Stimulated activated CD4-positive, alpha-beta T cell treated with anti-CD3 and anti-CD28 coated beads, Interleukin-15, amount 100 ng/mL, for 1 hour (primary cell): ENCODE measurements at places on chromosomes 5 and 9.

DNA sequence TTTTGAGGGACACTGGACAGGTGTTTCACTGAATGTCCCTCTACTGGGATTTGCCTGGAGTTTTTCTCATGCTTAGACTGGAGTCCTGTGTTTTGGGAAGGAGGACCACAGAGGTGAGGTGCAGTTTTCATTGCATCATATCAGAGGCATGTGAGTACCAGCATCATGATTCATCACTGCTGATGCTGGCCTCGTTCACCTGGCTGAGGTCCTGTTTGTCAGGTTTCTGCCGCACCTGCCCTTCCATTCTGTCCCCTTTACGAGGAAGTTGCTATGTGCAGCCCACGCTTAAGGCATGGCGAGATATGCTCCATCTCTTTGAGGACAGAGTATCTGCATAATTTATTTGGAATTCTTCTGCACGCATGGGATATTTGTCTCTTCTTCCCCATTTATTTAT is 162.1 kb downstream of the TENT4A start:
- no peak for DNase-seq

DNA sequence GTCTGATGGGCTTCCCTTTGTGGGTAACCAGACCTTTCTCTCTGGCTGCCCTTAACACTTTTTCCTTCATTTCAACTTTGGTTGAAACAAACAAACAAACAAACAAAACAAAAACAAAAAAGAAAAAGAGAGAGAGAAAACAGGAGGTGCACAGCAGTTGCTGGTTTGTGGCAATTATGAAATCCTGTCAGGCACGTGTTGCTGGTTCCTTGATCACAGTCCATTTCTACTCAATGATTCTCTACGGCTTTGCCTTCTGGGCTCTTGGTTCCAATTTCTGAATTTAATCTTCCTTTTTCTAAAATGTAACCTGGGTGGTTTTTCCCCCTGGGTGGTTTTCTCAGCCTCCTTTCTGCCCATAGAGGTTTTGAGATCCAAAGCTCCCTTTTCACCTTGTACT is 17.8 kb upstream of the PANK3 start:
- no peak for DNase-seq

- no peak for DNase-seq
These were observed 5.1 kb upstream of the RGMB start for GRCh38 chr5:98768160-98768959.

DNA sequence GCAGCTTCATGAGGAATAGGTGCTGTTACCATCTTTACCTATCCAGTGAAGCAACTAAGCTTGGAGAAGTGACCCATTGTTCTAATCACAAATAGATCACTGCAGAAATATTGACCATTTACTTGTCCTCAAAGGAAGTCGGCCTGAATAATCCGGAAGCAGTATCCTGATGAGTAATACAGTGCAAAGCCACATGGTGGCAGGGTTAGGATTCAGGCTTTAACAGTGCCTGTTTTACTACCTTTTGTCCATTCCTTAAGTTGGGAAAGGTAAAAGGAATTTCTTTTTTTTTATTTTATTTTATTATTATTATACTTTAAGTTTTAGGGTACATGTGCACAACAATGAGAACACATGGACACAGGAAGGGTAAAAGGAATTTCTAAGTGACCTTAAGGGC is 336.3 kb downstream of the KDM4C start:
- DNase-seq: no peak

DNA sequence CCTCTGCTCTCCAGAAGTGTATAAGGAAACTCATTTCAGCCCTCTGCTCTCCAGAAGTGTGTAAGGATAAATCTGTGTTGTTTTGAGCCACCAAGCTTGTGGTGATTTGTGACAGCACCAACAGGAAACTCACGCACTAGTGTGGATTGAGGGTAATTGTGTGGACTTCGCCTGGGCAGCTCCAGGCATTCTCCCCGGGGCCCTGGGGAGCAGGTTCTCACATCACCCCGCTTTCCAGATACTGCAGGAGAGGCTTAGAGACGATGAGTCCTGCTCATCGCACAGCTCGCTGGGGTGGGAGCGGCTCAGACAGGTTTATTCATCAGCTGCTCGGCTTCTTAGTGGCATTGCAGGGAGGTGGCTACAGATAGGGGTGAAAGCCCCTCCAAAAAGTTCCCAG is 38.4 kb upstream of the RNF130 start:
- no peak for DNase-seq

DNA sequence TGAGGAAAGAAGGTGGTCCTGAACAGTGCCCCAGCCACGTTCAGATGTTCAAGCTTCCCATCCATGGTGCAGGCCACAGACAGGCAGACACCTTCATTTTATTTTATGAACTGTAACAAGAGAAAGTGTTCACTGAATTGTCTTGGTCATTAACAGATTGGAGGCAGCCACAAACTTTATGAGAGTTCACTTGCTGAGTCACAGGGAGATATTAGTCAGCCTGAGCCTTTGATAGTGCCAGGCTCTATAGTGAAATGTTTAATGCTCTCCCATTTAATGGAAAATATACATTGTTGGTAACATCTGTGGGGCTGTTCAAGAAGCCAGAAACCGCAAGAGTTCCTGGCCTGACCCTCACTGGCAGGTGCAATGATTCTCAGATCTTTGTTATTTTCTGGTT is 237.0 kb downstream of the TENT4A start:
- no peak for DNase-seq

- no peak for DNase-seq
These were observed 74.9 kb upstream of the NIPAL4 start for GRCh38 chr5:157384971-157385709.

DNA sequence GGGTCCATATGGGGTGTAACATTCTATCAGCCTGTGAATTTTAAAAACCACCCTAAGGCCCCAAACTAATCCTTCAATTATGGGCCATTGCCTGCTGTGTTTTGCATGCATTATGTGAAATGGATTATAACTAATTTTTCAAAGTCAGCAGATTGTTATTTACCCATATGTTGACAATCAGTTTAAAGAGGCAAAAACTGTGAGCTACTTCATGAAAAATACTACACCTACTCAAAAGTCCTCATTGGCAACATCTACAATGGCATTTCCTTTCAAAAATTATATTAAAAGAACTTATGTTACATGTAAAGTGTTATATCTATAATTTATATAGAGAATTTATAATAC is 49.0 kb upstream of the KIF2A start:
- no peak for DNase-seq

- no peak for DNase-seq
These were observed 379.4 kb downstream of the ANXA1 start for GRCh38 chr9:73531051-73531532.

DNA sequence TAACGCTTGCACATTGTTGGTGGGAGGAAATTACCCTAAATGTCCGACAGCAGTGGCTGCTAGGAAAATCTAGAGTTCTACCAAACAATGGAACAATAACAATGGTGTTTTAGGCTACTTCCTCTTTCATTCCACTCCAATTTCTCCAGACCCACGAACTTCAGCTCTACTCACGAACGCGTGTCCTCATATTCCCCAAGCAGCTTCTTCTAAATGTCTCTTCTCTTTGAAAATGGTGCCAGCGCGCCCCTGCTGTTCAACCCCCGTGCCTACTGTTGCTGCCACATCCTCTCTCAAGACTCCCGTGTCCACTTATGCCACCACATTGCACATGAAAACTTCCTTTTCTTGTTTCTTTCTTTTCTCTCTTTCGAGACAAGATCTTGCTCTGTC is 25.6 kb downstream of the OR2V2 start:
- DNase-seq: no peak

DNA sequence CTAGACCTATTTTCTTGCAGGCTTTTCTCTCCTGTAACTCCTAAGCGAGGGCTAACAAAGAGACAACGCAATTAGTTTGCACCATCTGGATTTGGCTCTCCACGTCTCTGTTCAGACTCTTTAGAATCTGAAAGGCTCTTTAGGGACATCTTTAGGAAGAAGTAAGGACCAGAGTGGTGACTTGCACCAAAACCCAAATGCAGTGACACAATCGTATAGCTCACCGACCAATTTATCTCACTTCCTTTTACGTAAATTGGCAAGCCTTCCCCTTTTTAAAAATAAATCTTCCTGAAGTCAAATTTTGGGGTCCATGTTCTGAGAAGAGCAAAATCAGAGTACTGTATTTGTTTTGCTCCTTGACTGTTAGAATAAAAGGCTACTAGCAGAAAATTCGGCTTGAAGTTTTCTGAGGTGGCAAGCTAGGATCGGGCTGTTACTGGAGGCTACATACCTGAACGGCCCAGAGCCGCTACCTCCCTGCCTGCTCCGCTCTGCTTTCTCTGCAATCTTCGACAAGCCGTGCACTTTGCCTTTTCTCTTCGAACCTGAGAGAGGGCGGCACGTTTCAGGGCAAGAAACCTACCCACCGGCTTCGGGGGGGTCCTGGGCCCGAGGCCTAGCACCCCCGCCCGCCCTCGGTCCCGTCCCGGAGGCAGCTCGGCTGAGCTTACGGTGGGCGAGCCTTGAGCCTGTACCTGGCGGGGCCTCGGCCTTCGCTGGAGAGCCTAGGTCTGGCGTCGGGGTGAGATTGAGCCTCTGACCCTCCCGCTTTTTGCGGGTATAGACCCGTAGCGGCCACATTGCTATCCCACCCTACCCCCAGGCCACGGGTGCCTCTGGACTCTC is 537 bp downstream of the MEIKIN start:
- no peak for DNase-seq

DNA sequence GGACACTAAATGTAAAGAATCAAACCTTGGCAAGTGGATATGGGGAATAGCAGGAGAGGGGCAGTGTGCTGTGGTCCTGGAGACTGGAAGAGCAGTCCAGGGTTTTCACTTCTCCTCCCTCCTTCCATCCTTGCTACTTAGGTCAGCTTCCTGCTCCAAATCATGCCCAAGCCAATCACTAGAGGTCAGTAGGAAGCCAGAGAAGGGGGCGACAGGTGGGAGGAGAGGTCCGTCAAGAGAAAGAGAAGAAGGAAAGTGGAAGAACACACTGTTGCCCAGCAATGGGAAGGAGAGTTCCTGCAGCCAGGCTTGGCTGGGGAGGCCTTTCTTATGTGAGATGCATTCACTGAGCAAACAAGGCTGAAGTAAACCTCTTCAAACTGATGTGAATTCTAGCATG is 289.6 kb downstream of the DTWD2 start:
- DNase-seq: no peak

GRCh38 chr5:59222687-59223511 is 640.0 kb downstream of the RAB3C start:
- DNase-seq: no peak

GRCh38 chr5:173733021-173733420 is 116.6 kb upstream of the BOD1 start:
- no peak for DNase-seq

- no peak for DNase-seq
These were observed 76.9 kb upstream of the ADAMTSL1 start for GRCh38 chr9:18397076-18397475.

- DNase-seq: no peak
These were observed 347.9 kb upstream of the SEMA6A start for GRCh38 chr5:116922532-116922931.

GRCh38 chr5:8843771-8844170 is 702.1 kb downstream of the SEMA5A start:
- DNase-seq: no peak

GRCh38 chr9:20552874-20553557 is 69.3 kb downstream of the MLLT3 start:
- no peak for DNase-seq

GRCh38 chr9:71897577-71897976 is 13.4 kb downstream of the ABHD17B start:
- DNase-seq: no peak

- DNase-seq: no peak
These were observed 56.7 kb upstream of the PCA3 start for GRCh38 chr9:76707510-76707909.

DNA sequence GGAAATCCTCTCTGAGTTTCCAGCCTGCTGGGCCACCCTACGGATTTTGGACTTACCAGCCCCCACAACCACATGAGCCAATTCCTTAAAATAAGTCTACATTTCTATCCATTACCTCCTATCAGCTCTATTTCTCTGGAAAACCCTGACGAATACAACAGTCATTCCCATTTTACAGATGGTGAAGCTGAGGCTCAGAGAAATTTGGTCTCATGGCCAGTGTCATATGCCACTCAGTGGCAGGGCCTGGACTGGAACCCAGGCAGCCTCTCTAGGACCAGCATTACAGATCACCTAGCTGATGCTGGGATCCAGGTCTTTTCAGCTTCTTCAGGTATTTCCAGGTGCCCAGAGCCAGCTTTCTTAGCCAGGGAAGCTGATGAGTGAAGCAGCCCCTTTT is 45.0 kb upstream of the SH3PXD2B start:
- no peak for DNase-seq

GRCh38 chr9:120974181-120974580 is 47.6 kb upstream of the TRAF1 start:
- DNase-seq: no peak

DNA sequence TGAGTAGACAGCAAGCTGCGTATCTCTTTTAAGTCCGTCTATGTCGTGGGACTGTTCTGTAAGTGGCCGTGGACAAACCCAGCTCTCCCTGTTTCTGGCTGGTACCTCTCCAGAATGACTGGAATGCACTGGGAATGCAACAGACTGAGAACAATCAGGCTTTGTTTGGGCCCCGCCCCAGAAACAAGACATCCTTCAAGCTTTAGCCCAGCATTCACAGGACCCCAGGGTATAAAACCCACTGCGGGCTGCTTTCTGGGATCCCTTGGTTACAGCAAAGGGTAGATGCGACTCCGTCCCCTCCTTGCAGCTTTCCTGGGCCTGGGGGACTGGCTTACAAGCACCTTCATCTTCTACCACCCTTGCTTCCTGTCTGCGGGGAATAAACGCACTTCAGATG is 45.6 kb upstream of the SPTLC1 start:
- DNase-seq: no peak

GRCh38 chr5:34655354-34655991 is 655 bp upstream of the RAI14 start:
- no peak for DNase-seq

DNA sequence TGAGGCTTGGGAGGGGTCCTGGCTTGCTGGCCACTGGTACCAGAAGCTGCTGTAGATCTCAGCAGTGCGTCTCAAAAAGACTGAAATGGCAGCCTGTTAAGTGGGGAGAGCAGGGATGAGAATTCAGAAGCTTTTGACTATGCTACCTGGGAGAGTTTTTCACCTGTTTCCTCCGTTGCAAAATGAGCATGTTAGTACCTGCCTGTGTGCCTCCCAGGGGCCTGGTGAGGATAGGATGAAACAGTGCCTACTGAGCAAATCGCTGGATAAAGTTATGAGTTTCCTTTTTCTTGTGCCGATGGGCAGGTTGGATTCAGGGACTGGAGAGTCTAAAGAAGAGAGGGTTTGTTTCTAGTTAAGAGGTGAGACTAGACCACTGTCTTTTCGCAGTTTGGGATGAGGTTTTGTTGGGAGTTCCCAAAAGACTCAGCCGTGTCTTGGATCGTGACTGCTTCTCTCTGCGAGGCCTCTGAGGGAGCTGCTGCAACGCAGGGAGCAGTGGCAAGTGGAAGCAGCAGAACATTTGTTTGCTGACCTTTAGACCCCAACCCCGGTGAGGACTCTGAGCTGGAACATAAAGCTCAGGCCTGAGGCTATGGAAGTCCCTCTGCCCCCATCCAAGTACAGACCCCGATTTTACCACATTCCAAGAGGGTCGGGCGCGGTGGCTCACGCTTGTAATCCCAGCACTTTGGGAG is 1.4 kb downstream of the RALGPS1 start:
- DNase-seq: no peak
